ENCODE measurements at places on chromosomes 12 and 14.

- DNase-seq, result no peak
Observed at GRCh38 chr14:80523518-80524117, 312.3 kb upstream of the DIO2 start.

- DNase-seq, result no peak
Observed at GRCh38 chr14:59091976-59092375, 96.5 kb upstream of the DAAM1 start.

DNA sequence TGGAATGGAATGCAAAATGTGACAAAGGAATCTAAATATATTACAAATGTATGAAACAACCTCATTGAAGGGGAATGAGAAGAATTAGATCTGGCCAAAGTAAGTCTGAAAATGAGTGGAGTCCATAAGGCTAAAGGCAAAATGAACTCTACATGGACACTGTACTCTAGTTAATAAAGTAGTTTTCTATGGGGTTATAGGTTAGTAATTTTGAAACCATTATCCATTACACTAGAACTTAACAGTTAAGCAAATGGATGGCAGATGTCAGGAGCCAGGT lies 222.1 kb downstream of the NUAK1 start:
- DNase-seq, result no peak

GRCh38 chr12:53172352-53172751 lies 8.2 kb upstream of the ZNF740 start:
- DNase-seq, result no peak

DNA sequence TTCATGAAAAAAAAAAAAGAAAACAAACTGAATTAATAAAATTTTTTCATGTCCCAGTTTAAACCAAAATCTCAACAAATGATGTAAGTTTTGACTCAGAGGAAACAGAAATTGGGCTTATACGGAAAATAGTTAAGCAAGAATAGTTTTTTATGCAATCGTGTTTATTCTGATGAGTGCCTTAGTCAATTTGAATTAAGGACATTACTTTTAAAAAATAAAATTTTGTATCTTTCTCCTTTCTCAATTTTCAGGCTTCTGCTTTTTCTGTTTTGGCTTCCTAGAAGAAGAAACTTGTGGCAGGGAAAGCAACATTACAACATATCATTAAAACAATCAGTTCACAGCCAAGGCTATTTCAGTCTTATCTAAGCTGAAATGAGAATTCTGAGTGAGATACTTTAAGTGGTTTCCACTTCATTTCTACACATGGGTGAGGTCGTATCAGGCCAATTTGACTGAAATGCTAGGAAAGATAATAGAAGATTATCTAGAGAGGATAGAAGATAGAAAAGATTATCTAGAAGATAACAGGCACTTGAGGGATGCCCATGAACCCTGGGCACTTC lies 52.4 kb downstream of the BCL2L14 start:
- no peak for DNase-seq

DNA sequence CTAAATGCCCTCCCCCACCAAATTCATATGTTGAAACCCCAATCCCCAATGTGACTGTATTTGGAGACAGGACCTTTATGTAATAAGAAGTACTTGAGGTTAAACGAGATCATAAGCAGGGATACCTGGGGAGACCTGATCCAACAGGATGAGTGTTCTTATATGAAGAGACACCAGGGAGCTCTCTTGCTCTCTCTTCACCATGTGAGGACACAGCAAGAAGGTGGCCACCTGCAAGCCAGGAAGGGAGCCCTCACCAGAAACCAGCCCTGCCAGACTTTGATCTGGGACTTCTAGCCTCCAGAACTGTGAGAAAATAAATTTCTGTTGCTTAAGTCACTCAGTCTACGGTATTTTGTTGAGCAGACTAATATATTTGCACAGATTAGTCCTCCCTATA lies 113.6 kb downstream of the NUAK1 start:
- no peak for DNase-seq

DNA sequence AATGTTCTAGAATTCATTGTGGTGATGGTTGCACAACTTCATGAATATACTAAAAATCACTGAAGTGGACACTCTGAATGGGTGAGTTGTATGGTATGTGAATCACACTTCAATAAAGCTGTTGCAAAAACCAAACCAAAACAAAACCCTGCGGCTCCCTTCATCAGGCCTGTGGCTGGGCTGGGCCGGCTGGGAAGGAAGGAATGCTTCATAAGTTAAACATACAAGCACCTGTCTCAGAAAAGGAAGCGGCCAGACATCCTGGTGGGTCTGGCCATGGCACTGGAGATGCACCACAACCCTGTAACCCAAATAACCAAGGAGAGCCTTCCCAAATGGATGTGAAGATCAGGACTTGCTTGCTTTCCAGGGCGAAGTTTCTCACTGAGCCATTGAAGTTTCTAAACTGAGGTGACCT lies 34.9 kb downstream of the TTC7B start:
- DNase-seq, result no peak

GRCh38 chr12:67669934-67670631 lies 21.5 kb downstream of the DYRK2 start:
- no peak for DNase-seq

GRCh38 chr14:68877993-68878575 lies 85.2 kb upstream of the ZFP36L1 start:
- DNase-seq, result no peak

- no peak for DNase-seq
Observed at GRCh38 chr12:52347016-52347415, 20.3 kb downstream of the KRT85 start.

DNA sequence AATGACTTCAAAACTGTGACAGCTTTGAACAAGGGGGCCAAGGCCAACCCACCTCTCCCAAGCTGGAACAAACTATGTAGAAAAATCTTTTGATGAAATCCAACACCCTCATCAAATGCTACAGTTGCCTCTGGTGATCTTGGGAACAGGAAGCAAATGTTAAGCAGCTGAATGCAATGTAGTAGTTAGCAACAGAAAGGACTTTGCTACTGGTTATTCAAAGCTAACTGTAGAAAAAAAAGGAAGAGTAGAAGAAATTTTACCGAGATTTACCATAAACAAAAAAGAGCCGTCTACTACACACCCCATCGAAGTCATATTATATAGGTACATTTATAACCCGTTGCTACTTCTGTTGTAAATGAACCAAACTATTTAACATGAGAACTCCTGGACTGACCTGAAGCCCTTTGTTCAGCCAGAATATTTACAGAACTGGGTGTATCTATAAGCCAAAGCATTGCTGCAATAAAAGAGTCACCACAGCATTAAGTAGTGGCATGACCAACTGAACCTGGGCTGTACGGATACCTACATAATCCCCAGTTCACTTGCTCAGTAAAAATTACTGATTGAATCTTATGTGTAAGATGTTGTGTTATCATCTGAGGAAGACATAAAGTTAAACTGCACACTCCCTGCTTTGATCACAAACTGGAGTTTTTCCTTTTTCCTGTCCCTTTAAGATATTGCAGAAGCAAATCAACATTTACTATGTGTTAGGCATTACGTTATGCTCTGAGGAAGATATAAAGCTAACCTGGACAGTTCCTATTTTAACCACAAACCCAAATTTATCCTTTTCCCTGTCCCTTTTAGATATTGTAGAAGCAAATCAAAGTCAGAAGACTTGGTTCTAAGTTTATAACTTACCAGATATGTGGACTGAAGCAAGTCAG lies 25.1 kb downstream of the SYNJ2BP start:
- DNase-seq, result no peak

- no peak for DNase-seq
Observed at GRCh38 chr12:3644104-3644503, 108.8 kb downstream of the CRACR2A start.
